ENCODE measurements at places on chromosomes 12 and 14.

GRCh38 chr12:89568484-89568883 lies 42.6 kb upstream of the POC1B start:
- DNase-seq = no peak

DNA sequence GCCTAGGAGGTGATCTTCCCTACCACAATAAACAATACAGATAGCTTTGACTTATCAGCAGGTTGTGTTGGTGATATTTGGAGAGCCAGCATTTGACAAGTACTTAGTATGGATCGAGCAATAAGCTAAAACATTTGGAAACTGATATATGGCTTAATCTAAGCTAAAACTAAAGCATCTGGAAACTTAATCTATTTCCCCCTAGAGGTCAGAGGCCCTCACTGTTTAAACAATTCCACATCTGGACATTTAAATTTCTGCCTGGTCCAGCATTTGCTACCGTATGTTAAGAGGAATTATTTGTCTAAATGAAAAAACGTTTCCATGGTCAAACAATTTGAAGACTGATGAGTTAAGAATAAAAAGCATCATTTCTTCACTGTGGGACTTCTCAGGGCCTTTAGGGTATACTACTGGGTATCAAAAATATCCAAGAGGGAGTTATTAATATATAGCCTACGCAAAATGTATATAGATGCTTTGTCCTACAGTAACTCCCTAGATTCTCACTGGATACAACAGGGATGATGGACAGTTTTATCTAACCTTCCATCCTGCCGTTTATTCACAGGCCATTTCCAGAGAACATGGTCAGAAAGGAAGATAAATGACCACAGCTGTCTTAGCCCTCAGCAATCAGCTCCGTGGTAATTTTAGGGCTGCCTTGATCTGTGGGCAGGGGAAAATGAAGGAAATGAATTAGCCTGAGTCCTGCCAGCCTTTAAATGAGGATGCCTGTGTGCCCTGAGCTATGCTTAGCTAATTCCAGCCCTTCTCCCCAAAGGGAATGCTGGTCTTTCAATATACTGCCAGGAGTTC lies 135.4 kb upstream of the NUDT4 start:
- DNase-seq = peak; percentile 43

- no peak for DNase-seq
Measured at GRCh38 chr12:109879351-109880042, 844 bp downstream of the GLTP start.

DNA sequence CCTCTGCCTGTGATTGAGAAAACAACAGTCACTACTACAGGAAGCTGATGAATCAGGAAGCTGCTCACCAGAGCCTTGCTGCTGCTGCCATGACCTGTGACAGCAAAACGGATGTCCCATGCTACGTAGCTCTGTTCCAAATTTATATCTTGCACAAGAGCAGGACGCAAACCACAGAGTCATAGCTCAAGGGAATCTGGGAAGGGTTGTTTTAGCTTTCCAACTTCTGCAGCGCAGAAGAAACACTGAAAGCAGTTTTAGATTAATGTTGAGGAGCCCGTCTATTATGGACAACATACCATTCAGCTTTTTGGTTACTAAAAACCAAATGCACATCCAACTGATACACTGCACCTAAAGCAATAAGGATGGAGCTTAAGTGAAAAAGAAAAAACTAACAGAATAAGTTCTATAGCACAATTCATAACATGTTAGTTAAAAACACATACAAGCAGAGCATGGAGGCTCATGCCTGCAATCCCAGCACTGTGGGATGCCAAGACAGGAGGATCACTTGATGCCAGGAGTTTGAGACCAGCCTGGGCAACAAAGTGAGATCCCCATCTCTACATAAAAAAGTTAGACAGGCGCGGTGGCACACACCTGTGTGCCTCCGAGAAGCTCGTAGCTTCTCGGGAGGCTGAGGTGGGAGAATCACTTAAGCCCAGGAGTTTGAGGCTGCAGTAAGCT lies 1.7 kb upstream of the ANKRD33 start:
- peak; percentile 90 for DNase-seq

DNA sequence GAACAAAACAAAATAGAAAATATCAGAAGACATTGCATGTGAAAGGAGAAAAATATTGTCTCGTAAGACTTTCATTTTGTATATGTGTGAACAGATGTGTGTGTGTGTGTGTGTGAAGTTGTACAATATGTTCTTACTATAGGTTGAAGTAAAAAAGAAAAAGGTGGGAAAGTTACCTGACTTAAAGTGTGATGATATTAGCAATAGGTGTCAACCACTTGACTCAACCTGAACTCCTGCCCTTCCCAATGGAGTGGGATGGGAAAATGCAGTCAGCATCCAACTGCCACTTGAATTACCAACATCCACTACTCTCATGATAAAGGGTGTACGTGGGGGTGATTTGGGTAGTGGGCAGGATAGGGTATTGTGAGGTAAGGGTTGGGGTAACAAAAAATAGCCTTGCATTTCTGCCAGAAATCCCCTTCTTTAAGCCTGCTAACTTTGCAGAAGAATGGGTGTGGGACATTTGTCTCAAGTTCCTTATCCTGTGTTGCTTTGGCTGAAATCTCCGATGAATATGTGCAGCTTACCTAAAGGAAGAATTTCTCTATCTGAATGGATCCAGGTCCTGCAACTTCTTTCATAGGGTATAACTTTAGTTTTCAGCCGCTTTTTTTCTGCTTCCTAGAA lies 181.6 kb downstream of the CHST11 start:
- DNase-seq = no peak

DNA sequence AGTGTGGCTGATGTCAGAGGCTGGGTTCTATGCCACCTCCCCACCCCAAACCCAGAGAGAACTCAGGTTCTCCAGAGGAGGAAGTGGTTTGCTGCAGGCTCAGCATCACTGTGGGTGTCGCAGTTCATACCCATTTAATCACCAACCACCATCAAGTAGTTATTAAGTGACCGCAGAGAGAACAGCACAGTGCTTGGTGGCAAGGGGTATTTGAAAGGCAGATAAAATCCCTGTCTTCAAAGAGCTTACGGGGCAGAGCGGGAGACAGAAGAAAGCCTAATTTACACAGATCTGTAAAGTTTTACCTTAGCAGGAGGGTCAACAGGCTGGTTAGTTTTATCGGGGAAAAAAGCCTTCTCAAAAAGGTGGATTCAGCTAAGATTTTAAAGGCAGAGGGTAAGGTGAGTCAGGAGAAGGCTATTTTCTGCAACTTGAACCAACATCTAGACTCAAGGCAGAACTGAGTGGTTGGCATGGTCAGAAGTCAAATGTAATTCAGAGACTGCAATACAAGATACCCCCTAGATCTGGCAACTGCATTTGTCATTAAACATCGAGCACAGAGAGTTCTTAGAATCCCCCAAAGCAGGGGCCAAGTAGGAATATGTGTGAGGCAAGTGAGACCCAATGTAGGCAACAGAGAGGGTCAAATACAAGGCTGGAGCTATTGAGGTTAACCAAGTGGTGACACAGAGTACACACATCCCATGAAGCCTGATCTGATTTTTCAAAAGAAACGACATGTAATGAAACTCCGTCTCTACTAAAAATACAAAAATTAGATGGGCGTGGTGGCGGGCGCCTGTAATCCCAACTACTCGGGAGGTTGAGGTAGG lies 13.2 kb downstream of the PXN start:
- DNase-seq = no peak

Measured in HFF-Myc (cell line).